ENCODE measurements at places on chromosomes 5 and 9.

GRCh38 chr5:135171336-135171735 lies 137.3 kb upstream of the PITX1 start:
- DNase-seq: no peak

GRCh38 chr9:116789081-116789480 lies 102.0 kb downstream of the TRIM32 start:
- DNase-seq: no peak

- DNase-seq: no peak
These were observed 133.4 kb downstream of the ACTL7B start for GRCh38 chr9:108722396-108722795.

GRCh38 chr5:15521381-15522186 lies 21.6 kb downstream of the FBXL7 start:
- no peak for DNase-seq

GRCh38 chr5:35954175-35954574 lies 15.8 kb upstream of the CAPSL start:
- DNase-seq: no peak

- DNase-seq: no peak
These were observed 4.4 kb upstream of the GLIPR2 start for GRCh38 chr9:36132086-36132485.

DNA sequence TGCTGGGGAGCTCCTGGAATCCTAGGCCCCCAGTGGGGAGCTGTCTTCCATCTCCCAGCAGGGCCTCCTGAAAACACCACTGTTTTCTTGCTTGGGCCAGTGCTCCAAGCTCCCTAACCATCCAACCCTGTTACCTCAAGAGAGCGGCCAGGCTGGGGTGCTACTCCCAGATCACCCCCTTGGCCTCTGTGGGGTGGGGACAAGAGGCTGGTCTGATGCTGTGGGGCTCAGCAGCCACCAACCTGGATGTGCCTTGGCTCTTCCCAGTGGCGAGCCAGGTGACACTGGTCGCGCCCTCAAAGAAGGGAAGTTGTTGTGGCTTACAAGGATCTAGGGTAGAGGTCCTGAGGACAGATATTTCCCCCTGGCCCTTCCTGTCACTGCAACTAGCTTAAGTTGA lies 49.0 kb downstream of the SECISBP2 start:
- no peak for DNase-seq

DNA sequence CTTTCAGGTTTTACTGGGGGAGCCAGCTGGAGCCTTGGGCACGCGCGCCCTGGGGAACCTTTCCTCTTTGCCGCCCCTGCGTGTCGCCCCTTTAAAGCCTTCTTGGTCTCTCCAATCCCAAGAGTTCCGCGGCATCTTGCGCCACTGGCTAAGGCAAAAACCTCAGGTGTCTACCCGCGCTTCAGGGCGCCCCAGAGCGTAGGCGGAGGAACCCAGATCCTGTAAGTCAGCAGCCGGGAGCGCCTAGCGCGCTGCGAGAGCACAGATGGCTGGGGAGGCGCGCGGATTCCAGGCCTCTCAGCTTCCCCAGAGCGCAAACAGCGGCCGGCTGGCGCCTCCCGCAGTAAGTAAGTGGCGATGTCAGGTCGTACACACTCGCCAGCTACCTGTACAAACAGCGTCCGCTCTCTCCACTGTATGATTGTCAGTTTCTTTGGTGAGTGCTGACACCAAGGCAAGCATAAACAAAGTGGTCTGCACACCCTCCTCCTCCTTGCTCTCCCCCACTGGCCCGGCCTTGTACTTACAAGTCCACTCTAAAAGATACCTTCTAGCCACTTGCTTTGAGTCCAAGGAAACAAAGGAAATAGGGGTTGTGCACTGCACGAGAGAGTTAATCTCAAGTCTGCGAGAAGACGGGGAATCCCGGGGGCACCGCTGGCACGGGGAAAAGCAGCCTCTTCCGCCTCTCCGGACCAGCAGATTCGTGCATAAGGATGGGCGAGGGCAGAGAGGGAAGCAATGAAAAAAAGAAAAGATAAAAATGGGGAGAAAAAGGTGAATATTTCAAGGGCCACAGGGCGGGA lies 2.9 kb downstream of the HTR1A start:
- DNase-seq: no peak

DNA sequence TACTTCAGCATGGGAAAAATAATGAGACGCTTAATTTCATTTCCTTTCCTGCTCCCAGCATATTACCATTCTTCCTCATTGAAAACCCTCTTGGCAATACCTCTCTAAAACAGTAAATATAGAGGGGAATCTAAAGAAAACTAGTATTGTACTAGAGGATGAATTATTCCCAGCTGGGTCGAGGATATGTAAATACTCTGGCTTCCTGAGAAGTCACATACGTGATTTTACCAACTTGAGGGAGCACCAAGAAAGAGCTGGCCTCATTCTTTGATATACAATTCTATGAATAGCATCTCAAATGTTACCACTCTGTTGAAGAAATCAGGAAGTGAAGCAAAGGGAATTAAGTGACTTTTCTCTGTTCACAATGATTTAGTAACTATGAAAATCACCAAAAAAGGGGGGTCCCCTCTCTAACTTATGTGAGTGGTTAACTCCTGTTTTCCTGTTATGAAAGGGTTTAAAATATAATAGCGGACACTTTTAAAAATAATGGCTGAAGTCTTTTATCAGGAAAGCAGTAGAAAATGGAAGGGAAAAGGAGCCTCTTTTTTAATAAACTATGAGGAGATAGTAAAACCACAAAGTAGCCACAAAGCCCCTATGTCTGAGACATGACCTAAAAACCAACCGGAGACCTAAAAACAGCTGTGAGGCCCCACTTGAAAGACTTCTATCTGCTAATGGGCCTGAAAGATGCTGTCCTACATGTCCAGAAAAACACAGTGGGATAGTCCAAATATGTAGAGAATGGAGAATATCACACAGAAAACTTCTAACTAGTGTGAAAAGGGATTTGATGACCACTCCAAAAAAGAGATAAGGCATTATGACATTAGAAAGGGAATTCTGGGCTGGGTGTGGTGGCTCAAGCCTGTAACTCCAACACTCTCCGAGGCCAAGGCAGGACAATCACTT lies 42.6 kb downstream of the LPAR1 start:
- DNase-seq: no peak

- no peak for DNase-seq
These were observed 29.9 kb upstream of the MVB12B start for GRCh38 chr9:126296687-126297086.

- no peak for DNase-seq
These were observed 31.8 kb upstream of the CKS2 start for GRCh38 chr9:89278997-89279739.

GRCh38 chr5:73221161-73221560 lies 48.2 kb downstream of the TMEM174 start:
- DNase-seq: no peak

DNA sequence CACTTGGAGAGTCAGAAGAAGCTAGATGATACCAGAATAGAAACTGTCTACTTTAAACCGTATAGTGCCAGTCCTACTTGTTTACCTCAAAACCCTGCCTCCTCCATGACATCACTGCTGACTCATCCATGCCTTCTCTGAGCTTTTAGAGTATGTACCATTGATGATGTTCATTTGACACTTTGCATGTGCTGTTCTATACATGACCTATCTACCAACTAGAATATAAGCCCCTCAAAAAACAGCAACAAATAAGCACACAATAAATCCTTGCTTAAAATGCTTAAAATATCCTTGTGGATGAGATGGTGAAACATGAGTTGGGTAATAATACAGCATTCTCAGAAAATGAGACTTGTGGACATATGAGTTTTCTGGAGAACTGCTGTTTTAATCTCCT lies 2.6 kb downstream of the CTNNAL1 start:
- DNase-seq: peak; percentile 5

- DNase-seq: no peak
These were observed 630.3 kb upstream of the CDH18 start for GRCh38 chr5:20618340-20618739.

DNA sequence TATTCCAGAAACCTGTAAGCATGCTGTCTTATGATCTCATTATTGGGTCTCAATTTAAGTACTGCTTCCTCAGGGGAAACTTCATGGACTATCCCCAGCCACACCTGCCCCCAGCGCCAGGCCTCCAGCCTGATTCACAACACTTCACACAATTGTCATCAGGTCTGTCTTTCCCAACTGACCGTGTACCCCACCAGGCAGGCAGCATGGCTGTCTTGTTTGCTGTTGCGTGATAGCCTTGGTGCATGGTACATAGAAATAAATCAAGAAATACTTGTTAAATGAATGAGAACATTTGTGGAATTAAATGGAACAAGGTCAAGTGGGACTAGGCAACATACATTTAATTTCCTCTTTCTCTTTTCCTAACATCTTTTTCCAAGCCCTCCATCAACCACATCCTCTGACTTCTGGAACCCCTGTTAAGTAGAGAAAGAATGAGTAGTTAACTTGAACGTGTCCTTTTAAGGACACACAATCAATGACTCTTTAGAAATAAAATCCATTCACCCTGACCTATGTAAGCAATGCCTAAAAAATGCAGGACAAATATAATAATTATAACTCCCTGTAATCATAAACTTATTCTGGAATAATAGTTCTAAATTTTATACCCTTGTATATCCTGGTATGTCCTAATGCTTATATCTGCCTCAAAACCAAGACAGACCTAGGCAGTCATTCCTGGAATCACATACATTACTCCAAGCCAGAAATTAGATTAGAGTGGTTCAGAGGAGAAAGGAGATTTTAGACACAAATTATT lies 17.2 kb upstream of the THG1L start:
- no peak for DNase-seq

Data from stimulated activated CD4-positive, alpha-beta T cell treated with anti-CD3 and anti-CD28 coated beads, Interleukin-1b, Interleukin-23, amount 100 ng/mL, for 1 hour (primary cell).